SJSA1 (cell line): ENCODE measurements at places on chromosomes 16 and 17. TPM values are rescaled to one million over a fixed set of nuclear protein-coding genes. Genes with fewer than 3 reads are reported as not detected.

The ETV4 gene
- 7.2 and 16.8 TPM in 2 replicates for total RNA-seq

DNA sequence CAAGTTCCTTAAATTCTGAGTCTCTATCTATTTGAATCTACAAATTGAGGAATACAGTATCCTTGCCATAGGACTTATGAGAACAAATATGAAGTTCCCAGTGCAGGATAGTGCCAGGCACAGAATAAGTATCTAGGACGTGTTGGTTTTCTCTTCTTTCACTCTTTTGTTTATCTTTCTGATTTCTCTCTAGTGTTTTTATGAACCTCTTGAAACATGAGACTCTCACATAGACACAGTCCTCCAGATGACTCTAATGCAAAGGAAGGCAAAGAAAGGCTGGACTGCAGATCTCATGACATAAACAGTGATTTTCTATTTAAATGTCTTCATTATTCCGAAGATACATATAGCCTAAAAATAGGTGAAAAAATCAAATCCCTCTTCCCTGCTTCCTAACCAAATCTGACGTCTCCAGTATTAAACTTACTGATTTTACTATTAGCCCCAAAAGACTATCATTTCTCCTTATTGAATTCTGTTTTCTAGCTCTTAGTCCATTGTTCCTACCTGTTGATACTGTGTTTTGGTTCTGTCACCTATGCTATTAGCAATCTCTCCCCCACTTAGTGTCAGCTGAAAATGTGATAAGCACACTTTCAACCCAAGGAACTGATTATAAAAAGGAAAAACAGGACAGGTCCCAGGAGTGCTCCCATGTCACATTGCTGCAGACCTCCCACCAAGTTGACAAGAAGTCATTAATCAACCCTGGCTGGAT is 24.9 kb upstream of the ADAMTS18 start:
- no peak for DNase-seq

DNA sequence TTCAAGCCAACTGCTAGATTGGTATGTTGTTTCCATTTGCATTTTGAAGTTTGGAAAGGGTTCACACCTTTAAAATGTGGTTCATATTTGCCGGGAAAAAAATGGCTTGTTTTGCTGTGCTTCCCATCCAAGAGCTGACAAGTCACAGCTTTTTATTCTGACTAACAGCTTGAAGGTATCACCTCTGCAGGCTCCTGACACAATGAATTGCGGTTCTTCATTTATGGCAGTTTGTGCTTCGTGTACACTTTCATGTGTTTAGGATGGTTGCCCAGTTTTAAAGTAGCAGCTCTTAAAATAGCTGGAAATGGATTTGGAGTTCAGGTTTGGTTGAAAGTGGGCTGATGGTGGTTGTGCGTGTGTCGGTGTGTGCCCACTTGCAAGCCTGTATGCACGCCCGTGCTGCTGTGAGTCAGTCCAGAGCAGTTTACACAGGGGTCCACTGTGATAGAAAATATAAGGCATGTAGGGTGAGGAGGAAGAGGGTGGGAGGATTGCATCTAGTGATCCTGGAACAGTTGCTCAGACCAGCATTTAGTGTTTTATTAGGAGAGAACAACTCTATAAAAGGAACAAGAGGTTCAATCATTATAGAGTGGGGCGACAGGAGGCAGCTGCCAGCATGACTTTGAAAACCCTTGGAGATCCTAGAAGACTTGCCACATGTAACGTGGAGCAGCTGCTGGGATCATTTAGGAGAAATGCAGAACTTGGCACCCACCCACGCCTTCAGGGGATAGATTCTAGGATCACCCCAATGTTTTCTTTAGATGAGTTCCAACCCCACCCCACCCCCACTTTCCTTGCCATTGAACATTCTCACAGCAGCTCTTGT is 108.0 kb upstream of the TBX2 start:
- no peak for DNase-seq

- peak; percentile 20 for DNase-seq
These were observed 1.6 kb downstream of the OSGIN1 start for GRCh38 chr16:83954577-83955016.
